ENCODE measurements at places on chromosomes 16 and 17.
A peak's percentile ranks its signal among the peaks of the same experiment; 100 is the strongest.

DNA sequence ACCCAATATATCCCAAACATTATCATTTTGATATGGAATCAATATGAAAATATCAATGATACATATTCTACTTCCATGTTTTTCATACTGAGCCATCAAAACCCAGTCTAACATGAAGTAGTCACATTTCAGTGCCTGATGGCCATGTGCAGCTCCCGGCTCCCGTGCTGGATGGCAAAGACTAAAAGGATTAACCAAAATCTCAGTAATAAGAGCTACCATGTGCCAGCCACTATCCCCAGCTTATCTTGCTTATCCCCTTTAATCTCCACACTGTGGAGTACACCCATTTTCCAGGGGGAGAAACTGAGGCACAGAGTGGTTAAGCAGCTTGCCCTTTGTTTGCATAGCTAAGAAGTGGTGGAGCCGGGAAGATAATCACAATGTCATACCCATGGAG, 9.2 kb downstream of the CD300LG start:
- no peak for DNase-seq

GRCh38 chr17:82214012-82214628, 1.5 kb upstream of the CCDC57 start:
- no peak for DNase-seq

GRCh38 chr16:78953526-78953925, 647.0 kb downstream of the MAF start:
- no peak for DNase-seq

DNA sequence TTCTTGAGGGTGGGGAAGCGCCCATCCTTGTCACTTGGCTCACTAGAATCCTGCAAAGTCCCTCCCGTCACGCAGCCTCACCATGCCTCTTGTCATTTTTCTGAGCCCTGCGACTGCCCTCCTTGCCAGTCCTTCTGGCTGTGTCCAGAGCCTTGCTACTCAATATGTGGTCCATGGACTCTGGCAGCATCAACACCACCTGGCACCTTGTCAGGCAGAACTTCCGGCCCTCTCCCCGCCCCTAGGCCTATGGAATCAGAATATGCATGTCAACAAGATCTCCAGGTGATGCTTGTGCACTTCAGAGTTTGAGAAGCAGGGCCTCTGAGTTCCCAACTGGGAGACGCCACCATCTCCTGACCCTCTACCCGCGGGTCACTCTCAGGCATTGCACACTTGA, 12.1 kb downstream of the PIMREG start:
- DNase-seq = no peak

DNA sequence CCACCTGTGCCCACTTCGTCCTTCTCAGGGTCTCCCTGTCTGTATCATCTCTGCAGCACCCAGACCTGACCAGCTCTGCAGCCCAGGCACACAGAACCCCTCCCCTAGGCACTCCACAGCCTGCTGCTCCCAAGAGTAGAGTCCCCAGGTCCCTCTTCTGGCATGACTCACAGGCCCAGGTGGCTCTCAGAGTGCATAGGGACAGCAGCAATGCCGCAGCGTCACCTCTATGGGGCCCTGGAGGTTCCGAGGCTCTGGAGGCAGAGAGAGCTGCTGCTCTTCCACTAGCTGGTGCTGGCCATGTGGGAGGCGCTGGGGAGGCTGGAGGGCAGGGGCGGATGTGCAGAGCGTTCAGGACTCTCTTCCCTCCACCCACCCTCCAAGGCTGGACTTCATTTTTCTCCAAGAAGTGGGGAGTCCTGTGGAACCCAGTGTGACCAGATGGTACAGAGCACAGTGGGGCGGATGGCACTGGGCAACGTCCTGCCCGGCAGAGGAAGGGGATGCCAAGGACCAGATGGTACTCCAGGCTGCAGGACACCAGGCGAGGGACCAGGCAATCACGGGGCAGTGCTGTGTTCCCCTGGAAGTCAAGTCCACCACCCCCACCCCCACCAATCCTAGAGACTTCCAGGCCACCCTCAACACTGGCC, 151.7 kb downstream of the RBFOX3 start:
- no peak for DNase-seq

DNA sequence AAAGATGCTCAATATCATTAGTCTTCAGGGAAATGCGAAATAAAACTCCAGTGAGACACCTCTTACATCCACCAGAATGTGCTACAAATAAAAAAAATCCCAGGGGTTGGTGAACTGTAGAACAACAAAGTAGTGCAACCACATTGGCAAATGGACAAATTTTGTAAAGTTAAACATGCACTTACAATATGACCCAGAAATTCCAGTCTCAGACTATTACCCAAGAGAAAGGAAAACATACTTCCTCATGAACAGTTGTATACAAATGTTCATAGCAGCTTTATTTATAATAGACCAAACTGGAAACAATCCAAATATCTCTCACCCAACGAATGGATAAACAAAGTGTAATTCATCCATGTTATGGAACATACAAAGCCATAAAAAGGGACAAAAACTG, 239.5 kb downstream of the ABCC12 start:
- DNase-seq = no peak

GRCh38 chr17:42436391-42436790, 13.3 kb upstream of the CAVIN1 start:
- DNase-seq = no peak

GRCh38 chr16:55835581-55835980, 2.7 kb upstream of the CES1 start:
- peak; percentile 52 for DNase-seq

- no peak for DNase-seq
These were observed 420.9 kb upstream of the SOX9 start for GRCh38 chr17:71699907-71700306.

GRCh38 chr17:45895304-45895968, 1.1 kb downstream of the MAPT start:
- peak; percentile 49 for DNase-seq

GRCh38 chr16:28537964-28538732, 626 bp downstream of the NUPR1 start:
- DNase-seq = no peak

DNA sequence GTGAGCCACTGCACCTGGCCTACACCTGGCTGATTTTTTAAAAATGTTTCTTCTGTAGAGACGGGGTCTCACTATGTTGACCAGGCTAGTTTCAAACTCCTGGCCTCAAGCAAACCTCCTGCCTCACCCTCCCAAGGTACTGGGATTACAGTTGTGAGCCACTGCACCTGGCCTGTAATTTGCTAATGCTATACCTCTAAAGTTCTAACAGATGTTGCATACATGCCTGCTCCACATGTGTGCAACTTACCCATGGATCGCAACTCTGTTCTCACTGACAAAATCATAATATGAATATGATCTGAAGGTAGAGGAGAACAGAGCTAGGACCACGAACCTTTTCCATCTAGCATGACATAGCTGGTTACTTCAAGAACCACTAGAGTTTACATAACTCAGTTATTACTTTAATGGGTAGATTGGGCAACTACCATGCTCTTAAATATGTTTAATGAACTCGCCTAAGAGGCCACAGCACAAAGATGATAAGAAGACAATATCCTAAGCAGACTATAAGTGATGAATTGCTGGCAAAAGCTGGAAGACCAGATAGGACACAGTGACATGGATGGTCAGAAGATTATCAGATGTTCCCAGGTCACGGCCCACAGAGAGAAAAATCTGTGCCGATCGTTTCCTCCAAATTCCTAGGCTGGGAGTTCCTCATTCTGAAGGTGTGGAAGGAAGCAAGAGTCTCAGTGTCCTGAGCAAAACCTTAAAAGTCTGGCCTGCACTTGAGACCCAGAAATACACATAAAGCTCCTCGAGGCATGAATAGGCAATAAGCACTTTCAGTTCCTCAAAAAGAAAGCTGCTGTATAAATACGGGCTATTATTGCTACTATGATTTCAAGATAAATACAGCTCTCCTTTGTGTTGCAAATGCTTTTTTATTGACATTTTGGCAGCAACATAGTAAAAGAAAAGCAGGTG, 53.6 kb upstream of the ICAM2 start:
- DNase-seq = no peak

DNA sequence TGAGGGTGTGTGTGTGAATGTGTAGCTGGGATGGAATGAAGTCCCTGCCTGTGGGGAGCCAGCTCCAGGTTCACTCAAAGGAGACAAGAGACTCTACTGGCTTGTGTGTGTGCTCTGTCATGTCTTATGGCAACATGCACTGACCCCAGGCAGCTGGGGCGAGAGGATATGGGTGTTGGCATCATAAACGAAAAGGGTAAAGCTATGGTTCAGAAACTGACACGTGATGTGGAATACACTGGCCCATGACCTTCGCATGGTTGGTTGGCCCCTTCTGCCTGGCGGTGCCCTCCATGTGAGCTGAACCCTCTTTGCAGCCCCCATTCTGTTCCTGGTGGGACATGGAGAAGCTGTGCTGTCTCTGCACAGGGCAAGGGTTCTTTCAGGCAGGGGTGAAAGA, 21.9 kb downstream of the ZNF750 start:
- DNase-seq = no peak

GRCh38 chr17:63930951-63931575, 1.1 kb downstream of the CD79B start:
- no peak for DNase-seq

- peak; percentile 93 for DNase-seq
These were observed 626 bp downstream of the SPAG7 start for GRCh38 chr17:4966844-4967538.

DNA sequence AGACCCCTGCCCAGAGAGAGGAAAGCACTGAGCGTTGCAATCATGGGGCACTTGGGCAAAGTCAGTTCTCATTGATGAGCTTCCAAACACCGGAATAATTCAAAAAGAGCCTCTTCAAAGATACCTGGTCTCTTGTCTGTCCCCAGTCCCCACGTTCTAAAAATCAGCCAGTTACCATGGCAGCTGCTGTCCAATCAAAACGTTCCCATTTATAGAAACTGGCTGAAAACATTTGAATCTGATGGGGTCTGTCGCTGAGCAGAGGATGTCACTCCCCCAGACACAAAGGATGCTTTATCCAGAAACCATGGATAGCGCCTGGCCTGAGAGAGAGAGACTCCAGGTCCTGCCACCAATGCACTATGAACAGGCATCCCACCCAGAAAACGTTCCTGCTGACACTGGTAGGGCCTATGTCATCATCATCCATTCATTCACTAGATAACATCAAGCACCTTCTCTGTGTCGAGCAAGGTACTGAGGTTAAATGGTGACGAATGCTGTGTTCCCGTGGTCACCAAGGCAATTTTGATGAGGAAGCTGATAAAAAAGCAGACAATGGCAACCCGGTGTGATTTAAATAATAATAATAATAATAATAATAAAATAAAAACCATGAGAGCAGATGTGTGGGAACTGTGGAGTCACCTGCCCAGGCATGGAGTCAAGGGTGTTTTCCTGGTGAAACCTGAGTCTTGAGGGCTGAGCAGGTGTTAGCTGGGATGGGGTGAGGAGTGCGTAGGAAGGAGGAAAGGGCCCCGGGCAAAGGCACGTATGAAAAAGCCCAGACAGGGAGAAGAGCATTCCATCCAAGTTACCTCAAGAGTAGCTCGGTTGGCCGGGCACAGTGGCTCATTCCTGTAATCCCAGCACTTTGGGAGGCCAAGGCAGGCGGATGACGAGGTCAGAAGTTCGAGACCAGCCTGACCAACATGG, 19.0 kb upstream of the CALB2 start:
- DNase-seq = no peak

DNA sequence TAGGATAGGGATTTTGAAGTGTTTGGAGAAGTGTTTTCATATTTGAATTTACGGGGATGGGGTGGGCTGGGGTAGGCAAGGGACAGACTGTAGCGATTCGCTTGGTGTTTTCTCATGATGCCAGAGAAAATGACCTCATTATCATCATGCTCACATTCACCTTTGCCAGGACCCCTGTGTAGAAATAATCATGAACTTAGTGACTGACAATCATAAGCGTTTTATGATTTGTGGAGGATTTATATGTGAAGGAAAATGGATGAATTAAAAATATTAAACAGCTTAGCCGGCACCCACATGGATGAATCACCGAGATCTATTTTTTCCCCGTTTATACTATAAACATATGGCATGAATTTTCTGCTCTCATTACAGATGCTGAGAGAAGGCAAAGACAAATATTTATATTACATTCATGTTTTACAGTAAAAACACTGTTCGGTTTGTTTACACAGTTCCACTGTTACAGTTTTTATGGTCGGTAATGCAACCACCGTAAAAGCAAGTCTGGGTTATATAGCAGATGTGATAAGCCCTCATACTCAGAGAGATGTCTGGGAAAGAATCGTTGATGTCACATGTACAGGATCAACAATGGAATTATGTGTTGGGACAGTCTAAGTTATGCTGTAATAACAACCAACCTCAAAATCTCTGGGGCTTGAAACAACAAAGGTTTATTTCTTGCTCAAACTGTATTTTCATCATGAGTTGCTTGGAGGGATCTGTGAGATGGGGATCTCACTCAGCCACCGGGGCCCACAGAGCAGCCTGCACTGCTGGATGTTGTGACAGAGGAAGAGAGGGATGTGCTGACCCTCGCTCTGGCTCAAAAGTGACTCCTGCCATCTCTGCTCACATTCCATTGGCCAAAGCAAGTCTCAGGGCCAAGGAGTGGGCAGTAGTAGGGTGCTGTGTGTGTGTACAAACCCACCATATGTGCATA, 85.1 kb downstream of the WWOX start:
- DNase-seq = no peak

DNA sequence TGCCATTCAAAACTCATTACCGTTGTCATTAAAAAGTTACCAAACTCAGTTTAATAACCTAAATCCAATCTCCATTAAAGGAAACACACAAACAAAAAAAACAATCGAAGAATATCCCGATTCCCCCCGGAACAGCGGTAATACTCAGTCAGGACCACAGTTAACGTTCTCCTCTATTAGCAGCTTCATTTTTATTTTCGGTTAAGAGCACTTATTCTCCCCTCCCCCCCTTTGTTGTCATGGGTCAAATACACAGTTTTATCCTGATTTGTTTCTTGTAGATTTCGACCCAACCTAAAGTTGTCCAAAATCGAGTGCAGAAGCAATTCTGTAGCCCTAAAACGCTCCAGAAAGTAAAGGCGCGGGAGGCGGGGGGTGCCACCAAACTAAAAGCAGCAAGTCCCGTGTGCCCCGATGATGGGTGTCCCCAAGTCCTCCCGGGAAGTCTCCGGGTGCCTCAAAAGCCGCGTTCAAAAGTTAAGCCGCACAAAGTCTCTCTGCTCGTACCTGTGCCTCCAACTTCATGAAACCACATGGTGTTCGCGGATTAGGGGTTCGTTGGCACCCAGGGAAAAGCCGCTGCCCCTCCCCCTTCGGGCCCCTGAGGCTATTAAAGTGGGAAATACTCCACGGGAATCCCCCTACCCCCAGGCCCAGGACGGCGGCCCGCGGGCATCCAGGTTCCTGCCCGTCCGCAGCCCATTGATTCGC, 996 bp downstream of the SUMO2 start:
- no peak for DNase-seq
